ENCODE measurements at places on chromosomes 2 and 18.

- no peak for DNase-seq
Observed at GRCh38 chr2:29113891-29114321, 1.3 kb upstream of the CLIP4 start.

DNA sequence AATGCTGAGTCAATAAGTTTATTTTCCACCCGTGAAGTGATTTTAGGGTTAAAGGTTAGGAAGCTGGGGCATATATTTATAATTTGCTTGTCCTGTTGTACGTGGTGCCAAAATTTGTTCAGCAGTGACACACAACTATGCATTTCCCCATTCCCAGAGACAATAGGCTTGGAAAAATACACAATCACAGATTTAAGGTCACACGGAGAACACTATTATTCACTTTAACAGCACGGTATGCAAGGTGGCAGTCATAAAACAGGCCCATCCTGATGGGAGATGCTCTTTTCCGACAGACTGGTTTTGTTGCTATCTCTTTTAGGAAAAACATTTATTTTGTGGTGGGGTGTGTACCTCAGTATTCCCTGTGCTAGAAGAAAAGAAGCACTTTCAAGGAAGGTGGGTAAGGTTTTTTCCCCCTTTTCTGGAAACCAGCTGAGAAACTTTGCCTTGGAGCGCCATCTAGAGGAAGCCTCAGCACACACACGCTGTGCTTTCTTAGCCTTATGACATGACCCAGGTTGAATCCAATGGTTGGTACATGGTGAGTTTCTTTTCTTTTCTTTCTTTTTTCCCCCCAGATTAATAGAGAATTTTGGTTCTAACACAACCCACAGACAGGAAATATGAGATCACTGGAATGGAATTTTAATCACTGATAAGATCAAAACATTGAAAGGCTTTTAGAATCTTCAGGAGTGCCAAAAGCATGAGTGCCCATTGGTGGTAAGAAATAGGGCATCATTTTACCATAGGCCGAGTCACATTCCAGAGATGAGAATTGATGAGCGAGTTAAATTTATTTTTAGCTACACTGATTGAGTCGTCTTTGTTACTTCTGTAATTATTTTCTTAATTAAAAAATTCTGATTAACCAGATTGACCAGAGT is 332.1 kb downstream of the AGPS start:
- no peak for DNase-seq

DNA sequence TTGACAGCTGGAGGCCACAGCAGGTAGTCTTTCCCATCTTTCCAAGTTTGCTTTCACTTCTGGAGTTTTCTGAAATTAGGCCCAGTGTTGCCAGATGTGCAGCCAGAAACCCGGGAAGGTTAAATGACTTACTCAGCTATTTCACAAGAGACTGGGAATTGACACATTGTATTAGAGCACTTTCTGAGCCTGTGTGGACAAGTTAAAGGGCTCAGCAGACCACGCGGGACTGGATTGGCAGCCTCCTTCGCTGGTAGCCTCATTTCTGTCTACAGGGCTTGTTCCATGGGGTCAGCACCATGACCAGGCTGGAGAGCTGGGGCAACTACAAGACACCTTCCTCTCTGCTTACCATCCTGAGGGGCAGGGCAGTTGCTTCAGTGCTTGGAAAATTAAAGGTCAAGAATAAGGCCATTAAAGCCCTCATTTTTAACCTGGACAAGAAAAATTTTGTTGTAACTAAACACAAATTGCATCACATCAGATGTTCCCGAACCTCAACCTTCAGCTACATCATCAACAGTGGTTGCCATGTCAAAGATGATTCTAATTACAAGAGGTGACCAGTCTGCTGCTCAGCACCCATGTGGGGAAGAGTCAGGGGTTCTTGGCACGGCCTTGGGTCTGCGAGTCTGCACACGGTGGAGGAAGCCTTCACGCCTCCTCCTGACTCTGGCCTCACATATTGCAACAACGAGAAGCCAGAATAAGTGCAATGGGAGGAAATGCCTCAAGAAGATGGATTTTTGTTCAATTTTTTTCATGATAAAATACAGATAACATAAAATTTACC is 279.5 kb upstream of the RAB6C start:
- DNase-seq, result no peak

DNA sequence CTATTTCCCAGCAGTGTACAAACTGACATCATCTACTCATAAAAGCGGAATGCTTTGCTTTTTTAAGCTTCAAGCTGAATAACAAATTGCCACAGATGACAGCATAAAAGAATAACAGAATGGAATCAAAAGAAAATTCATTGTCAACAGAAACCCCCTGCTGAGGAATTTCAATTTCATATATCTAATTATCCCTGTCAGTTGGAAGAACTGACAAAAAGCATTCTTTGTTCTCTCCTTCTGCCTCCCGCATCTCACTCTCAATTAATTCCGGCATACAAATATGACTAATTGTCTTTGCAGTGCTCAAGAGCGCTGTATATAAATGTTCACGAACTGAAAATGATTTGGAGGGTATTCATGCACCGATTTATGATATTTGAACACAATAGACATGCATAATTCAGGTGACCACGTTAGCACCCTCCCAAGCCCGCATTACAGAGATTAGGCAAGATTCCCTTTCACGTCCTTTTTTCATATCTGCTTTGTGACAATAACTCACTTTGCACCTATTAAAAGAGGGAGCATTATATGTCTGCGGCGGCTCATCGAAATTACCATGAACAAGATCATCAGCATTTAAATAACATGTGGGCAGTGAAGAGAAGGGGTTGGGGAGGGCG is 277.7 kb upstream of the SALL3 start:
- no peak for DNase-seq

All from stimulated activated CD8-positive, alpha-beta memory T cell treated with anti-CD3 and anti-CD28 coated beads, Interleukin-15, amount 100 ng/mL, for 4 hours (primary cell).